ENCODE measurements at places on chromosomes 7 and 10.

- no peak for DNase-seq
These were observed 18.7 kb downstream of the PLXNA4 start for GRCh38 chr7:132557489-132558044.

GRCh38 chr7:153829525-153829924, 222.7 kb upstream of the DPP6 start:
- no peak for DNase-seq

DNA sequence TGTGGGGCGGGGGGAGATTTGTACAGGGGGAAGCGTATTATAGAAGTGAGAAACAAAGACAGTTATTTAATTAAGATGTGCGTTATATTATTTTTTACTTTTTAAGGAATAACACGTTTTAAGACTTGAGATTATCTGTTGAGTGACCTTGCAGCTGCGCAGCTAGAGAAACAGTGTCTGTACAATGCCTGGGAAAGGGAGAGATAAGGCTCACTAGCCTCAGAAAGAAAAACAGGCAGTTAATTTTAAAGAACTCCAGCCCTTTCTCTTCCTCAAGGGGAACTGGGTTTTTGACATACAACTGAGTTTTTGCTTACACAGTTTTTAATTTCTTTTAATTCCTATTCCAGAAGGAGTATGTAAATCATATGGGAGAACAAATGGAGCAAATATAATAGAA, 50.7 kb downstream of the LMBR1 start:
- no peak for DNase-seq

DNA sequence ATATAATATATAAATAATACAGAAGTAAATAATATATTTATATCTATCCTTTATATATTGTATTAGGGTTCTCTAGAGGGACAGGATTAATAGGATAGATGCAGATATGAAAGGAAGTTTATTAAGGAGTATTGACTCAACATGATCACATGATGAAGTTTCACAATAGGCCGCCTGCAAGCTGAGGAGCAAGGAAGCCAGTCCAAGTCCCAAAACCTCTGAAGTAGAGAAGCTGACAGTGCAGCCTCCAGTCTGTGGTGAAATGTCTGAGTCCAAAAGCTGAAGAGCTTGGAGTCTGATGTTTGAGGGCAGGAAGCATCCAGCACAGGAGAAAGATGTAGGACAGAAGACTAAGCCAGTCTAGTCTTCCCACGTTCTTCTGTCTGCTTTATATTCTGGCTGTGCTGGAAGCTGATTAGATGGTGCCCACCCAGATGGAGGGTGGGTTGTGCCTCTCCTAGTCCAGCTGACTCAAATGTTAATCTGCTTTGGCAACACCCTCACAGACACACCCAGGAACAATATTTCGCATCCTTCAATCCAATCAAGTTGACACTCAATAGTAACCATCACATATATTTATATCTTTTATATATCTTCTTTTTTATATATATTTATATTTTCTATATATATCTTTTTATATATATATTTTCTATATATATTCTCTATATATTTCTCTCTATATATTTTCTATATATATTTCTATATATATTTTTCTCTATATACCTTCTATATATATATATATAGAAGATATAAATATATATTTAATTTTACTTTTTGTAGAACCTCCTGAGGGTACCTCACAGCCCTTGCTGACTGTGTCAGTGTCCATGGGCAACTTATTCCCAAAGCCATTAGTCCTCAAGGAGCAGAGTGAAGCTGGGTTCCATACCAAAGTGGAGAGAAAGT, 24.6 kb upstream of the AKR1B10 start:
- no peak for DNase-seq

DNA sequence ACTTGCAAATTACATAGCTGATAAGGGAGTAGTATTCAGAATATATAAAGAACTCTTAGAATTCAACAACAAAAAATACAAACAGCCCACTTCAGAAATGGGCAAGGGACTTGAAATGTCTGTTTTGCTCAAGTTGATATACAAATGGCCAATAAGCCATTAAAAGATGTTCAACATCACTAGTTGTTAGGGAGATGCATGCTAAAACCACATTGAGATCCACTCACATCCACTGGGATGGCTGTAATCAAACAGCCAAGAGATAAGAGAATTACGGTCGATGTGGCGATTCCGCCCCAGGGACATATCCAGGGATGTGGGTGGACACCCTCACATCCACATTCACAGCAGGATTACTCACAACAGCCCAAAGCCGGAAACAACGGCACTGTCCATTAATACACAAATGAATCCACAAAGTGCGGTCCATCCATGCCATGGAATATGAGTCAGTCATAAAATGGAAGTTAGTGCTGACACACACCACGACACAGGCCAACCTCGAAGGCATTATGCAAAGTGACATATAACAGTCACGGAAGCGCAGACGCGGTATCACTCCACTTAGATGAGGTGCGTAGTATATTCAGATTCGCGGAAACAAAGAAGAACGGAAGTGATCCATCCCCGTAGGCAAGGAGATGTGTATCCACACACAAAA, 227.8 kb downstream of the DNAJB6 start:
- DNase-seq: no peak
